Activated CD4-positive, CD25-positive, alpha-beta regulatory T cell (primary cell): ENCODE measurements at places on chromosomes 1 and 21.

GRCh38 chr1:92333668-92334067 lies 34.8 kb downstream of the RPAP2 start:
- DNase-seq, result no peak

DNA sequence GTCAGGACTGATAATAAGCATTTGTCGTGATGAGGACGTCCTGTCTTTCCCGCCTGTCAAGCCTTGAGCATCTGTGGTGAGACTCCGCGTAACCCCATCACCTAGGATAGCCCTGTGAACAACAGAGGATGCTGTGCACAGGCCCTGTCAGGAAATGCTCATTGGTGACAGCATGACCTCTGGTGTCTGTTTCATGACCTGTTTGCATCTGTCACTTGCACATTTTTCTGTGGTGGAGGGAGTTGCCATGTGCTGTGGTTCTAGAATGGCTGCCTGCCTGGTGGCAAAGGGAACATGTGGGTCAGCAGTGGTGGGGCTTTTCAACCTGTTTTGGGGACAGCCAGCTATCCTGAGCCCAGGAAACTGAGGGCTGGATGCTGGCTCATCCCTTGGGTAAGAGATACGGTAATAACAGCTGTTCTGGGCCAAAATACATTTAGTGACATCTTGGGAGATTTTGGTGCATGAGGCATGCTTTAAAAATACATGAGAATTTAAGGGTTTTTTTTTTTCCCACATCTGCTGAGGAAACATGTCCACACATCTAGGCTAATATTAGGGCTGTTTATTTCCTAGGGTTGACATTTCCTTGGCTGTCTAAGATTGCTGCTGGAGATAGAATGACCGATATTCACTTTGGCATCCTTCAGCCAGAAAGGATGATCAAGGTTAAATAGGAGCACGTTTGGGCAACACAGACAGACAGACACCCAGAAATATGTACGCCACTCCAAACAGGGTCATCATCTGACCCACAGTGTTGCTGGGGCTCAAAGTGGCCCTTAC lies 52.9 kb downstream of the KCNC4 start:
- DNase-seq, result no peak

GRCh38 chr1:243938208-243938607 lies 88.2 kb upstream of the AKT3 start:
- no peak for DNase-seq

DNA sequence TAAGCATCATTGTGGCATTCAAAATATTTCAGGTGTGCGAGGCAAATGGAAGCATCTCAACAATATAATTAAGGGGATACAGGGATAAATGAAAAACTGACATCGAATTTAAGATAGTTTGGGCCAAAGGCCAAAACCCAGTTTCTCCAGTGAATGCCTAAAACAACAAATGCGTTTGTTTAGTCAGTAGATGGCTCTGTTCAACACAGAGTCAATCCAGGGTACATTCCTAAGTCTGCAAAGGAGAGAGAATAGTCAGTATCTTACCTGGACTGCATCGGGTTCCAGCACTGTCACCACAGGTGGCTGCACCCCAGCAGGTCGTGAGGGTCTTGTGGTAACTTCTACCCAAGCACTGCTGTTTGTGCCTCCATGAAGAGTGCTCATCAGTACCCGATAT lies 321.1 kb downstream of the KCTD3 start:
- no peak for DNase-seq
